ENCODE measurements at places on chromosomes 2 and 18. TPM values are rescaled to one million over a fixed set of nuclear protein-coding genes. Genes with fewer than 3 reads are reported as not detected.

- no peak overlapping the region for H3K27ac ChIP-seq
- H3K4me3 ChIP-seq, result no peak overlapping the region
- H3K27me3 ChIP-seq, result no peaks in the 10 kb centered on the region
- no peaks in the 10 kb centered on the region for H3K4me1 ChIP-seq
These were observed 18.2 kb upstream of the MGAT5 start for GRCh38 chr2:134235510-134236144.

GRCh38 chr18:53799134-53799533 lies 425.3 kb downstream of the MBD2 start:
- H3K27ac ChIP-seq, result no peak overlapping the region
- H3K4me3 ChIP-seq, result no peak overlapping the region
- no peaks in the 10 kb centered on the region for H3K36me3 ChIP-seq
- no peaks in the 10 kb centered on the region for H3K4me1 ChIP-seq
- DNase-seq, result no peak

- H3K36me3 ChIP-seq, result no peaks in the 10 kb centered on the region
- no peak for DNase-seq
- peak overlapping the region; percentile 77 for H3K27ac ChIP-seq
- H3K27me3 ChIP-seq, result no peaks in the 10 kb centered on the region
These were observed 284.1 kb downstream of the PHLPP1 start for GRCh38 chr18:62999392-62999791.

DNA sequence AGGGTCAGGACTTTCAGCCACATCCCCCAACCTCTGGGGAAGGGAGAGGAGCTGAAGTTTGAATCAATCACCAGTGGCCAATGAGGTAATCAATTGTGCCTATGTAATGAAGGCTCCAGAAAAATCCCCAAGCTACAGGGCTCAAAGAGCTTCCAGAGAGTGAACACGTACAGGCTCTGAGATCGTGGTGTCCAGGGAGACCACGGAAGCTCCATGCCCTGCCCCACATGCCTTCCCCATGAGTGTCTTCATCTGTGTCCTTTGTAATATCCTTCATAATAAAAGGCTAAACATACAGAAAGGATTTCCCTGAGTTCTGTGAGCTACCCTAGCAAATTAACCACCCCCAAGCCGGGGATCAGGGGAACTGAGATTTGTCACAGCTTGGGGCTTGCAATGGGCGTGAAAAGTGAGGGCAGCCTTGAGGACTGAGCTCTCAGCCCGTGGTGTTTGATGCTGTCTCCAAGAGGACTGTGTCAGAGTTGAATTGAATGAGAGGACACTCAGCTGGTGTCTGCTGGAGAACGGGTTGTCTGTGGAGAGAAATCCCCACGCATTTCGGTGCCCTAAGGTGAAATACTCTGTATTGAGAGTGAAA lies 25.5 kb upstream of the TUBB6 start:
- no peak for DNase-seq
- H3K27ac ChIP-seq, result no peak overlapping the region
- H3K36me3 ChIP-seq, result no peaks in the 10 kb centered on the region
- H3K4me1 ChIP-seq, result no peaks in the 10 kb centered on the region

DNA sequence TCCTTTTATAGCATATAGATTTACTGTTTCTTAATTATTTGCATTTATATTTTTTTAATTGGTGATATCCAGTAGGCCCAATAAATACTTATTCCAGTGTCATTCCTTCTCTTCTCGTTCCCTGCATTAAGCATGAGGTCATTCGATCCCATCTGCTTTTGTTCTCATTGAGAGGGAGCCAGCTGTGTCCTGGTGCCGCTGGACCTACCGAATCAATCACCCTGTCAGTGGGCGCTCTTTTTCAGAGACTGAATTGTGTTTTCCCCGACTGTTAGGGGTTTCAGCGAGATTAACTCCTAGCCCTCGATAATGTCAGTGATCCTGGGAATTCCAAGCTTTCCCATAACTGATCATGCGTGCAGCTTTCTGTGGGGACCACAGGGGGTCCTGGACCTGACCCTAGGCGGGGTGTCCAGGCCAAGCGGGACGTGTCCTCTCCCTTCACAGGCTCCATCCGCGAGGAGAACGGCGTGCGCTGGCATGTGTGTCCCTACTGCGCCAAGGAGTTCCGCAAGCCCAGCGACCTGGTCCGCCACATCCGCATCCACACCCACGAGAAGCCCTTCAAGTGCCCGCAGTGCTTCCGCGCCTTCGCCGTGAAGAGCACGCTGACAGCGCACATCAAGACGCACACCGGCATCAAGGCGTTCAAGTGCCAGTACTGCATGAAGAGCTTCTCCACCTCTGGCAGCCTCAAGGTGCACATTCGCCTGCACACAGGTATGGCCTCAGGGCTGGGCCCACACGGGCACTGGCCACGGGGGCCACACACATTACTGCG lies 72.4 kb downstream of the ZNF236 start:
- DNase-seq, result no peak
- no peaks in the 10 kb centered on the region for H3K27me3 ChIP-seq
- no peak overlapping the region for H3K27ac ChIP-seq
- H3K4me3 ChIP-seq, result no peak overlapping the region

DNA sequence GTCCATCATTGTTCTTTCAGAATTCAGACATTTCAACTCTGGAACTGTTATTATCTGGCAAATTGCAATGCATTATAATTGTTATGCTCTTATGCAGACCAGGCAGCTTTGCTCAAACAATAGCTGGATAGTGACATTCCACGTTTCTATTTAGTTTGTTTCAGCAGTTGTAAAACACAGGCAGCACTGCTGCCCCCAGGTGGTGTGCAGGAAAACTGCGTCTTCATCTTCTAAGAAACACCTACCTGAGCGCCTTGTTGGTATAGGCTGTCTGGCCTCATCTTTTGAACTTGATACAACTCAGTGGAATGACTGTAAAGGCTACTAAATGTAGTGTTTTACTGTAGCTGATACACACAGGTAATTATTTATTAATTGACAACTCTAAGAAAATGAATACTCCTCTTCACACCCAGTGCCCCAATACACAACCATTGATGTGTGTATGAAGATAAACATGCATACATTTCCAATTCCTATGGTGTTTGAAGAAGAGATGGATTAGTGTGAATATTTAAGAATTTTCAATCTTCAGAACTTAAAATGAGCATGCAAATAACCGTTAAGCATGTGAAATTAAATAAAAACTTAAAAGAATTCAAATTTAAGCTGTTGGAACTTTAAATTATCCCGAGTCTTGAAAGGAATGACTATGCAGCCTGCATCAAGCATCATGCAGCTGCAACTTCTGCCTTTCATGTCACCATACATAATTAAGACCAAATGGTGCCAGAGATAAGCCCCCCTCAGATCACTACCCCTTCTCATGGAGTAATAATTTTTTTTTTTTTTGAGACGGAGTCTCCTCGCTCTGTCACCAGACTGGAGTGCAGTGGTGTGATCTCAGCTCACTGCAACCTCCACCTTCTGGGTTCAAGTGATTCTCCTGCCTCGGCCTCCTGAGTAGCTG lies 85.6 kb downstream of the CD8B2 start:
- no peaks in the 10 kb centered on the region for H3K27me3 ChIP-seq
- H3K27ac ChIP-seq, result no peak overlapping the region

DNA sequence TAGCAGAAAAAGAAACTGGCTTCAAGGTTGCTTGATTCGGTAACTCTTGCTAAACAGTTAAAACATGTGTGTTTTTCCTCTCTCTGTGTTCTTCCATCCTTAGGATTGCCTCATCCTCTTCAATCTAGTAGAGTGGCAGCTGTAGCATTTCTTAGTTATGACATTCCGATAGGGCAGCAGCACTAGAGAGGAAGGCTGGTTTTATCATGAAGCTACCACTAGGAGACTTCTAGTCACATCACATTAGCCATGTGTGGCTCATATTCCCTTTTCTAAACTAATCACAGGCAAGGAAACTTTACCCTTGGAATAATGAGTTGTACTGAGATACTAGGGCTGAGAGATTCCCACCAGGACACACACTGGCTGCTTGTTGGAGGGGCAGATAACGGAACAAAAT lies 187.6 kb downstream of the DOK6 start:
- H3K36me3 ChIP-seq, result no peaks in the 10 kb centered on the region
- no peak for DNase-seq
- H3K4me3 ChIP-seq, result no peak overlapping the region
- H3K27me3 ChIP-seq, result no peaks in the 10 kb centered on the region
- no peaks in the 10 kb centered on the region for H3K4me1 ChIP-seq
- no peak overlapping the region for H3K27ac ChIP-seq

DNA sequence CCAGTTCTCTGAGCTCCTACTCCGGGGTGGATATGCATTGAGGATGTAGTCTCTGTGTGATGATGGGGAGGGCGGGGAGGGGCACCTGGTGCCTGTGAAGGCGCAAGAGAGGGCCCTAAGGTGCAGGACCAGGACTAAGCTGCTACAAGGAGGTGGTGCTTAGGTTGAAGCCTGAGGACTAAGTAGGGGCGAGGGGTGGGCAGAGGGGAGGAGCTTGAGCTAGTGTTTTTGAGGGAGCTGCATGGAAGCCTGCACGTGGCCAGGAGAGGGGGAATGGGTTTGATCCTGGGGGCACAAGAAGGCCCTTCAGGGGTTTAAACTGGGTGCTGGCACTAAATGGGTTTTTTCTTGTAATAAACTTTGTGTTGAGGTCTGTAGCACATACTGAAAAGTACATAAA lies 105.0 kb downstream of the UGGT1 start:
- DNase-seq, result no peak
- H3K27ac ChIP-seq, result no peak overlapping the region
- H3K27me3 ChIP-seq, result no peaks in the 10 kb centered on the region

DNA sequence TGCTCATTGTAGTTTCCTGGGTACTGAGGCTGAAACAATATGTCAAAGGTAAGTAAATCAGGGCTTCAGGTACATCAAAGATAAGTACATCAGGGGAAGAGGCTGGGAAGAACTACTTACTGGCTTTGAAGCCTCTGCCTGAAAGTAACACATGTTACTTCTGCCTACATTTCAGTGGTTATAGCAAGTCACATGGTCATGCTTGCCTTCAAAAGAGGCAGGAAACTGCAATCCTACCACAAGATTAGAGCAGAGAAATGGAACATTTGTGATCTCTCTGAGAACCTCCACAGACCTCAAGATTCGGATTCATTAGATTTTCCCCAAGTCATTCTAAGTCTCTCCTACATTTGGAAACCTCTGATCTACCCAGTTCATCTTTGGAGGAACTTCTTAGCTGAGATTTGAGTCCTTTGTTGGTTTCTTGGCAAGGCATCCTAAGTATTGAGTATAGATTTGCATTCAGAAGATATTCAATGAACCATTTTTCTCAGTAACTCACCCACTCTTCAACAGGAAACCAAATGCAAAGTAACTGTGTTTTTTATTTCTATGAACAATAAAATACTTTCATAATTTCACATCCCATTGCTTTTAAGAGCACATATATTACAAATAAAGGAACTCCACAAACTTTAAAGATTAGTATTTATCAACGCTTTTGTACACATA lies 48.5 kb upstream of the CCDC195 start:
- H3K27me3 ChIP-seq, result no peaks in the 10 kb centered on the region
- H3K4me3 ChIP-seq, result no peak overlapping the region
- no peaks in the 10 kb centered on the region for H3K4me1 ChIP-seq
- H3K36me3 ChIP-seq, result no peaks in the 10 kb centered on the region
- H3K27ac ChIP-seq, result no peak overlapping the region

DNA sequence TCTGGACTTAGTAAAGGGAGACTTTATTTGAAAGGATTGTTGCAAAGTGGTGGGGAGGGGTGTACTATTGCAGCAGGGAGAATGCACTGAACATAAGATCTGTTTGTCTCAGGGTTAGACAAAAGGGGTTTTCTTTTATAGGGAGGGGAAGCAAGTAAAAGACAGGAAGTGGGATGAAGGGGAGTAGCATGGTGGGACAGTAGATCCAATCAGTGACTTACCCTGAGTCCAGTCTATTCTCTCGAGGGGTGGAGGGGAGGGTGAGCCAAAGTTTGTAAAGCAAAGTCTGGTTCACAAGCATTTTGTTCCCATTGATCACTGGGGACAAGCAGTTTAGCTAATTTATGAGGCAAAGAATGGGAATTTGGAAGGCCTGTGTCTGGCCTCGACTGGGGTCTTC lies 35.0 kb upstream of the CYP27C1 start:
- no peak for DNase-seq
- H3K4me1 ChIP-seq, result no peaks in the 10 kb centered on the region
- no peaks in the 10 kb centered on the region for H3K27me3 ChIP-seq
- H3K36me3 ChIP-seq, result peaks cover 6% of the 10 kb centered on the region
- no peak overlapping the region for H3K27ac ChIP-seq
- no peak overlapping the region for H3K4me3 ChIP-seq

GRCh38 chr2:153487448-153487847 lies 8.9 kb upstream of the RPRM start:
- no peak overlapping the region for H3K4me3 ChIP-seq
- H3K36me3 ChIP-seq, result no peaks in the 10 kb centered on the region
- H3K27me3 ChIP-seq, result no peaks in the 10 kb centered on the region
- DNase-seq, result no peak

DNA sequence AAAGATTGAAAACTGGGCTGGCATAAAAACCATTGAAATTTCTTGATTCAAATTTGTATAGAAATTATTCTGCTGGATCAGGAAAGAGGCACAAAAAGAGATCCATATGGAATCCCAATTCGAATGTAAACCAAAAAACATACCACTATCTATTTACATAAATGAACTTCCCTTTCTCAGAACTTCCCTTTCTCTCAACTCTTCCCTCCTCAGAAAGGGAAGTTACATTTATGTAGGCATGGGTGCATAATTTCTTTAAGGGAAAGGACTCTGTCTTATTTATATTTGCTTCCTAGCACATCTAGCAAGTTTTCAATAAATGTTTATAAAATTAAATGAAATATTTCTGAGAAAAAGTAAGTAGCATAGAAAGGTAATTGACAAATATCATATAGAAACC lies 398.1 kb upstream of the ATP5MC3 start:
- no peaks in the 10 kb centered on the region for H3K27me3 ChIP-seq
- no peak overlapping the region for H3K4me3 ChIP-seq
- DNase-seq, result no peak

GRCh38 chr2:161982548-161983330 lies 91.3 kb downstream of the DPP4 start:
- H3K4me3 ChIP-seq, result no peak overlapping the region
- H3K27ac ChIP-seq, result no peak overlapping the region
- no peaks in the 10 kb centered on the region for H3K36me3 ChIP-seq
- H3K4me1 ChIP-seq, result no peaks in the 10 kb centered on the region
- no peaks in the 10 kb centered on the region for H3K27me3 ChIP-seq

DNA sequence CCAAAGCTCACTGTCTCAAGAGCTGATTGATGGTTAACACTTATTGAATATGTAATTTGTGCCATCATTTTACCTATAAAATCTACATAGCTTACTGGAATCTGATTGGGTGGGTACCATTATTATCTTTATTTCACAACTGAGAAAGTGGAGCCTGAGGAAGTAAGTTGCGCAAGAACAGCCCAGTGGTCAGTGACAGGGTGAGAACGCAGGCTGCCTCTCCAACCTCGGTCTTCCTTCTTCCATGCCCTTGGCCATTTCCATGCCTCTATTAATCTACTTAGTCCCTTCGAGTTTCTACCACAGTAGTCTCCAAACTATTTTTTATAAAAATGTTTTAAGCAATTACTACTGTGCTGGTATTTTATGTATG lies 390.9 kb upstream of the VWC2L start:
- no peak overlapping the region for H3K27ac ChIP-seq
- no peaks in the 10 kb centered on the region for H3K27me3 ChIP-seq
- DNase-seq, result no peak
- no peak overlapping the region for H3K4me3 ChIP-seq

The CELF4 gene
- not detected for total RNA-seq

The NCKAP5 gene
- 6.1 TPM for total RNA-seq

The UGT1A4 gene
- total RNA-seq, result not detected

The DYNAP gene
- total RNA-seq, result not detected

The TMEFF2 gene
- total RNA-seq, result not detected

The NETO1 gene
- 0.32 TPM for total RNA-seq

The ASB18 gene
- total RNA-seq, result not detected

The PAX8 gene
- total RNA-seq, result 1.0 TPM

The SERPINB13 gene
- not detected for total RNA-seq

The PDE1A gene
- total RNA-seq, result 4.3 TPM

The RPS27A gene
- total RNA-seq, result 1,531 TPM

The RAB6C gene
- total RNA-seq, result 1.6 TPM

The SIGLEC15 gene
- total RNA-seq, result 0.16 TPM

The REG3G gene
- total RNA-seq, result not detected

The NOL4 gene
- under 0.01 TPM for total RNA-seq
